Esophagus muscularis mucosa (tissue), 4 donors: ENCODE measurements at places on chromosomes 3 and 15. TPM values are rescaled to one million over a fixed set of nuclear protein-coding genes. Genes with fewer than 3 reads are reported as not detected.

Gene ITIH1
- total RNA-seq, result not detected

Gene CHRNB4
- total RNA-seq, result not detected

Gene CNTN6
- total RNA-seq, result 0.06 TPM

Gene PLSCR4
- 56.9 TPM for total RNA-seq

Gene ZNF860
- total RNA-seq, result 0.23 TPM

Gene TRAT1
- not detected for total RNA-seq

Gene RBPMS2
- total RNA-seq, result 64.1 TPM

Gene BCL2A1
- not detected for total RNA-seq

Gene TMC3
- total RNA-seq, result 0.99 TPM

DNA sequence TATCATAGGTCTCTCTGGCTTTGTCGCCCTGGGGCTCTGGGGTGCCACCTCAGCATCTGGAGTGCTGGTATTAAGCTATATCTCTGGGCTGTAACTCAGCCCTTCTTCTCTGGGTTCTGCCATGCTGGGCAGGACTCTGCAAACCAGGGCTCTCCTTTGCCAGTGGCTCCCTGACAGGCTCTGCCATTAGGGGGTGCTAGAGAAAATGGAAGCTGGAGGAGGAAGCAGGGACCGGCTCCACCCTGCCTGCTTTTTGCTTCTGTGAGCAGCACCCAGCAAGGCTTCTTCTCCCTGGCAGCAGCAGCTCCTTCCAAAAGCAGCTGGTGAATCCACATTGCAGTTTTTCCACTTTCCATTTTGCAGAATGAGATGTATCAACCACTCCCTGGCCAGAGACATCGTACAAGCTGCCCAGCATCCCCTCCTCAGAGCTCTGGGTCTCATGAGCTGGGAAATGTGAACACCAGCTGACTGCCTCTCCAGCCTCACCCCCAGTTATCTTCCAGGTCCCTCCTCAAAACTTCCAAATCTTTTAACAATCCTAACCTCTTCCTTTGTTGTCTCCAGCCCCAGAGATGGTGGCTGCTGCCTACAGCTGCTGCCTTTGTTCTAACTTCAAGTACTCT is 165.0 kb downstream of the ABHD5 start:
- peaks cover 54% of the 10 kb centered on the region for H3K27me3 ChIP-seq
- H3K4me3 ChIP-seq, result no peak overlapping the region
- DNase-seq, result peak; percentile 84
- no peak overlapping the region for H3K27ac ChIP-seq

DNA sequence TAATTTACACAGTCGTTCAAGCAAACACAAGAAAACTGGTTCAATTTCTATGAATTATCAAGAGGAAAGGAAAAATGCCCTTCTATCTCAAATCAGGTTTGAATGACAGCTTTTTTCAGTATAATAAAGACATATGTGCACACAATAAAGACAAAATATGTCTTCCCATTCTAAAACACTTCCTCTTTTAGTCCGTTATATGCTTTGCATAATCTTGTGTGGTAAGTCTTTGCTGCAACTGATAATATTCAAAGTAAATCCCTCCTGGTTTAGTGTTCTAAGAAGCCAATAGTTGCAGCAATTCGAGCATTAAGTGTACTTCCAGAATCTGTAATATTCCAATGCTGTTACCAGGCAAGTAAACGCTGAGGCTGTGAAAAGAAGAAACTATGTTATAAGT is 43.7 kb upstream of the MAPKBP1 start:
- peaks cover 46% of the 10 kb centered on the region for H3K36me3 ChIP-seq
- no peak for DNase-seq
- no peak overlapping the region for H3K27ac ChIP-seq
- no peaks in the 10 kb centered on the region for H3K4me1 ChIP-seq

DNA sequence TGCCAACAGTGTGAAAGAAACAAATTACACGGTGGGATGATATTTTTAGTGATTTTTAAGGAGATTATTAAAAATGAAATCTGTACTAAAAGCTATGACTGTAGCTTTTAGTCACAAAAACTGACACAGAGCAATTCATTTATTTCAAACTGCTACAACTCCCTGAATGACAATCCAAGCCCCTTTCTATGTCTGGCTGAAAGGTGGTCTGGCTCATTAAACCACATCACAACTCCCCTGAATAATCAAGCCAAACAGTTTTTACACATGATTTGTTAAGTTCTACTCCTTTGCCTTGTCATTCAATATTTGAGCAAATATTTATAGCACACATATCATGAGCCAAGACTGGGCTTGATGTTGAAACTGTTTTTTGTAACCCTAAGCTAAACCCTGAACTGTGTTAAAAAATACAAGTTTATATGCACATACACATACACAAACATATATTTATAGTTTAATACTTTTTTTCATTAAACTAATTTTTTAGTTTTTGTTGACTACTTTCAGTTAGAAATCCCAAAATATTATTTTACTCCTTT is 125.5 kb downstream of the RBMS3 start:
- no peak overlapping the region for H3K4me3 ChIP-seq
- no peaks in the 10 kb centered on the region for H3K36me3 ChIP-seq
- H3K27me3 ChIP-seq, result no peaks in the 10 kb centered on the region

DNA sequence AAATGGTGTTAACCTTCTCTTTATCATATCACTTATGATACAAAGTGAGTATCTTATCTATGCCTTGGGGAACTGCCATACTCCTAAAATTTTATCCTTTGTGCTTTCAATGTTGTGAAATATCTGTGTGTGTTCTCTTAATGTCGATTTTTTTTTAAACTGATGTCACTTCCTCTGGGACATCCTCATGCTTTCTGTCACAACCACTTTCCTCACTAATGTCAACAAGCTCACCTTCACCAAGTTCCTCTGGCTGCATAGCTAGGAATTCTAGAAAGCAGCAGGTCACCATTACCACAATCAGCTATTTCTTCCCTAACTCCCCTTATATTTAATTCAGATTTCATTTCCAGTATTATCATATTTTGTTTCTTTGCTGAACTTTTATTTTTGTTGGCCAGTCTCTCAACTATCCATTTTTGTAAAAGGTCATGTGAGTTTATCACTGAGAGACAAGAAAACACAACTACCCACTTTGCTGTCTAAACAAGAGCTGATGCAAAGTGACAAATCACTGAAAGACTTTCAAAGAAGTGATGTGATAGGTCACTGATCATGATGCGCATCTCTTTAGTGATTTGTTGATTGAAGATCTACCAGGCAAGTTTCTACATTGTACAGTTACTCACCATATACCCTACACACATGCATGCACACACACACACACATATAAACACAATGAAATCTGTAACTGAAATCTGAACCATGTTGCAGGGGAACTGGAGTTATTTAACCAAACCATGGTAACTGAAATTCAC is 369.0 kb downstream of the ULK4 start:
- no peak overlapping the region for H3K27ac ChIP-seq
- no peak for DNase-seq
- no peaks in the 10 kb centered on the region for H3K27me3 ChIP-seq
- no peak overlapping the region for H3K4me3 ChIP-seq
- H3K4me1 ChIP-seq, result no peaks in the 10 kb centered on the region

DNA sequence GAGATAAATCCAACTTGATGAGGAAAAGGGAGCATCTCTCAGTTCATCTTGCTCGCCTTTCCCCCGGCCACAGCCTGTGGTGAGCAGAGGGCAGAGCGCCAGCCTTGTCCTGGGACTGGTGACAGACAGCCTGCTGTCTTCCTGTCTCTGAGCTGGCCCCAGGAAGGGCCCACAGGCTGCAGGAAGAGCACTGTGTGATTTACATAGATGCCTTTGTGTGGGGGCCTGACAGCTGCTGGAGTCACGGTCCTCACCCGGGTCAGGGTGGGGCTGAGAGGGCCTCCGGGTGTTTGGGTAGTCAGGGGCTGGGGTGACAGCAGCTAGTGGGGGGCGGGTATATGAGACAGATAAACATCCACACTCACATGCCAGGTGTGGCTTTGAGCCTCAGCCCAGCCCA is 29.3 kb downstream of the PLA2G4D start:
- no peak for DNase-seq
- no peaks in the 10 kb centered on the region for H3K4me1 ChIP-seq
- H3K27ac ChIP-seq, result no peak overlapping the region
- no peak overlapping the region for H3K4me3 ChIP-seq

DNA sequence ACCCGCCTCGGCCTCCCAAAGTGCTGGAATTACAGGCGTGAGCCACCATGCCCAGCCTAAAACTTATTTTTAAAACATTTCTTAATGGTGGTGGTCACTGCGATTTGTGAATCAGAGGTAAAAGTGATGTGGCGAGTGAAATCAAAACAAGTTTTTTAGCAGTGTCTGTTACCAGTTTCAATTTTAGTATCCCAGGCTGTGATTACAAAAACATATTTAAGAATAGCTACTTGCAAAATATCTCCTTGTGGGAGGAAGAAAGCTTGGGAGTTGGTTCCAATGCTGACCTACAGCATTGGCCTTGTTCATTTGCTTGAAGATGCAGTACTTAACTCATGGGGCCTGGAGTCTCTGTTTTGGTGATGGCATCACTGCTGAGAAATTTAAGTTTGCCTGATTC is 4.5 kb downstream of the RAB7A start:
- H3K36me3 ChIP-seq, result no peaks in the 10 kb centered on the region
- no peaks in the 10 kb centered on the region for H3K27me3 ChIP-seq
- H3K4me3 ChIP-seq, result no peak overlapping the region
- H3K27ac ChIP-seq, result no peak overlapping the region
- H3K4me1 ChIP-seq, result peaks cover 70% of the 10 kb centered on the region

- no peaks in the 10 kb centered on the region for H3K36me3 ChIP-seq
- peaks cover 75% of the 10 kb centered on the region for H3K4me1 ChIP-seq
- H3K27me3 ChIP-seq, result no peaks in the 10 kb centered on the region
- no peak overlapping the region for H3K27ac ChIP-seq
- DNase-seq, result no peak
- H3K4me3 ChIP-seq, result no peak overlapping the region
Observed at GRCh38 chr15:70267879-70268278, 170.2 kb upstream of the TLE3 start.

DNA sequence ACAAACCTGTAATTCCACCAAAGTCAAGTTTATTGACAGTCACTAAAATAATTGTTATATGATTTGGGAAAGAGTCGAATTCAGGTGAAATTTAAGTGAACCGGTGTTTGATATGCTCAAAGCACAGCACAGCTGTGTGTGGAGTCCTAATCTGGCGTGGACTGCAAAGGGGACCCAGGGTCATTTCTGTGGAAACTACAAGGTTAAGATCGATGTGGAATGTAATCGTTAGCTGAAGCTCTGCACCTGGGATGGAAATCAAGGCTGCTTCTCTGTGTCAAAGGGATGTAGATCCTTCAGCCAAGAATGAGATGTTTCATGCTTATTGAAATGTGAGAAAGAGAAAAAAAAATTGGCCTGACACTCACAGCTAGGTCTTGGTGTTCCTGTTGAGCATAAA is 1.6 kb upstream of the ELP6 start:
- H3K36me3 ChIP-seq, result peaks cover 11% of the 10 kb centered on the region
- DNase-seq, result no peak
- H3K27ac ChIP-seq, result no peak overlapping the region
- no peaks in the 10 kb centered on the region for H3K27me3 ChIP-seq

- no peaks in the 10 kb centered on the region for H3K27me3 ChIP-seq
- peaks cover 52% of the 10 kb centered on the region for H3K36me3 ChIP-seq
Observed at GRCh38 chr15:81301385-81301784, 22.6 kb downstream of the STARD5 start.

DNA sequence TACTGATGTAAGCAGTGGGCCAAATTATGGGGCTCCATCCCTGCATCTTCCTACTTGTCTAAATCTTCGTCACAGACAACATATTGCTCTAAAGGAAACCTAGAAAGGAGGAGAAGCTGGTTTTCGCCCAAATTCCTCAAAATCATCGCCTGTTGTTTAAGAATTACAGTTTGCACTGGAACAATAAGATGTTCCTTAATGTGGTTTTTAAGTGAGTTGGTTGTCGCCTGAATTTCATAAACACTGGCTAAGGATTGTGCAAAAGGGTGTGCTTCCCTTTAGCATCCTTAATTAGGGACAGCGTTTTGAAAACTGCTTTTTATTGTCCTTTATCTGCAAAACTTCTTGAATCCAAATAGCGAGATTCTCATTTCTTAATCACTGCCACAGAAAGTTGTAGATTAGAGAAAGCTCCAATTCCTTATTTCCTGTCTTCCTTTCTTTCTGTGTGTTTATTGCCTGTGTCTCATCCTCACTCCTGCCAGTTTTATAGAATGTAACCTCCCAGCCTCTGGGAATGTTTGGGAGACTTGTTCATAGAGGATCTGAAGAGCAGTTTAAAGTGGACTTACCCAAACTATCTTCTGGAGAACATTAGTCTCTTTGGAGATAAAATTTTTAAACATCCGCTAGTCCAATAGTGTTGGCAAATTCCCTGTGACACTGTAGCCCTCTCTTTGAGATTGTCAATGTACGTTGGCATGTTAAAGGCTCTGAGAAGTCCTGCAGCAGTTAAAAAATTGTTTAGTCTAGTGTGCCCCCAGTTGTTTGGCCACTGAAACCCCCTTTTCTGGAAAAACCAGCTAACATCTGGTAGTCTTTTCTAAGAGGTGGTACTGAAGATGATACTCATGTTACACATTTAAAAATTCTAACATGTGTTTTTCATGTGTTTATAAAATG is 50.4 kb downstream of the FLNB start:
- H3K27ac ChIP-seq, result peak overlapping the region; percentile 79
- H3K4me3 ChIP-seq, result no peak overlapping the region
- no peaks in the 10 kb centered on the region for H3K36me3 ChIP-seq
- DNase-seq, result no peak
- peaks cover 19% of the 10 kb centered on the region for H3K4me1 ChIP-seq
- no peaks in the 10 kb centered on the region for H3K27me3 ChIP-seq

GRCh38 chr3:141352262-141352984 is 15.9 kb upstream of the ZBTB38 start:
- DNase-seq, result no peak
- no peaks in the 10 kb centered on the region for H3K36me3 ChIP-seq
- no peak overlapping the region for H3K27ac ChIP-seq
- no peaks in the 10 kb centered on the region for H3K27me3 ChIP-seq
- H3K4me3 ChIP-seq, result no peak overlapping the region
- H3K4me1 ChIP-seq, result no peaks in the 10 kb centered on the region

GRCh38 chr3:30426293-30426993 is 180.0 kb upstream of the TGFBR2 start:
- peaks cover 30% of the 10 kb centered on the region for H3K4me1 ChIP-seq
- no peak overlapping the region for H3K4me3 ChIP-seq
- no peaks in the 10 kb centered on the region for H3K27me3 ChIP-seq
- DNase-seq, result peak; percentile 93

GRCh38 chr15:41780266-41780665 is 6.0 kb downstream of the MAPKBP1 start:
- peaks cover 3% of the 10 kb centered on the region for H3K36me3 ChIP-seq
- peak; percentile 75 for DNase-seq
- H3K4me1 ChIP-seq, result peaks cover 73% of the 10 kb centered on the region
- no peaks in the 10 kb centered on the region for H3K27me3 ChIP-seq

- DNase-seq, result no peak
- no peaks in the 10 kb centered on the region for H3K27me3 ChIP-seq
- no peak overlapping the region for H3K4me3 ChIP-seq
- no peaks in the 10 kb centered on the region for H3K36me3 ChIP-seq
- H3K27ac ChIP-seq, result no peak overlapping the region
- no peaks in the 10 kb centered on the region for H3K4me1 ChIP-seq
Observed at GRCh38 chr3:81726735-81727134, 34.7 kb downstream of the GBE1 start.

DNA sequence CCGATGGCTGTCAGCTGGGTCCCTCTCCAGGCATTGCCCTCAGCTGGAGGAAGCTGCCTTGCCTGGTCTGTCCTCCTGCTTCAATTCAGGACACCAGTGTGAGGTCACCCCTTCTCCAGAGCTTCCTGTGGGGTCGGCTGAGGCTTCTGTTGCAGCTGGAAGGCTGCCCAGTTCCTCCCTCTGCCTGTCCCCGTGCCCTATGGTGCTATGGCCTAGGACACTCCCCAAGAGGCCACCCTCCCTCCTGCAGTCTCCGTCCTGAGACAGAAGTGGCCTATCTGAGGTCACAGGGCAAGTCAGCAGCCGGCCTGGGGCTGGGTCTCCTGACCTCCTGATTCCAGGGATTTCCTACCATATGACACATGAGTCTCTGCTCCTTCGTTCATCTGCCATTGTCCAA is 57.9 kb downstream of the RASGRF1 start:
- no peak for DNase-seq
- H3K4me1 ChIP-seq, result no peaks in the 10 kb centered on the region
